ENCODE measurements at places on chromosomes 6 and 20. TPM values are rescaled to one million over a fixed set of nuclear protein-coding genes. Genes with fewer than 3 reads are reported as not detected.

DNA sequence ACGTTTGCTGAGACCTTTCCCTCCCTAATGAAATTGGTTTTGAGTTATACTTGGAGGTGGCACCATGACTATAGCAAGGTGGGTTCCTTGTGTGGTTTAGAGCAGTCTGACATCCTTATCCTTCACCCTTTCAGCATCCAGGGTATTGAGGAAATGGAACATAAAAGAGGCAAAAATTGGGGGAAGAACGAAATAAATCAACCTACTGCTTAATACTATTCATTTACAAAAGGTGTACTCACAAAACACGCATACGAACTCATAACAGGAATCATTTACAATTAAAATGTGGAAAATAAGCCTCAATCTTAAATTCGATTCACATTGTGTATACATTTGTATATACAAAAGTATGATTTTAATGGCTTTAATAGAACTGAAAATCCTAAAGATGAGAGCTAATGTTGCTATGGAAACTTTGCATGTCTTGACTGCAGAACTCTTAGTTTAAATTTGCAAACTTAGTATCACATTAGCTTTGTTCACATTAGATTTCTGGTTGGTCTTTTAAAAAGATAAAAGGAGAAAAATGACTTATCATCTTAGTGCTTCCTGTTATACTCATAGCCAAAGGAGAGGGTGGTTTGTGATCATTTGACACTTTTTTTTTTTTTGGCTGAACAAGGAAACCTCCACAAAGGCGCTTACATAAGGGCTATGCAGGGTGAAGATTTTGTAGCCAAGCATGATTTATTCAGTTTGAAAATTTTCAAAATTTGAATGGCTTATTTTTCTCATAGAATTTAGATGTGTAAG is 76.1 kb upstream of the ATXN1 start:
- DNase-seq = no peak

DNA sequence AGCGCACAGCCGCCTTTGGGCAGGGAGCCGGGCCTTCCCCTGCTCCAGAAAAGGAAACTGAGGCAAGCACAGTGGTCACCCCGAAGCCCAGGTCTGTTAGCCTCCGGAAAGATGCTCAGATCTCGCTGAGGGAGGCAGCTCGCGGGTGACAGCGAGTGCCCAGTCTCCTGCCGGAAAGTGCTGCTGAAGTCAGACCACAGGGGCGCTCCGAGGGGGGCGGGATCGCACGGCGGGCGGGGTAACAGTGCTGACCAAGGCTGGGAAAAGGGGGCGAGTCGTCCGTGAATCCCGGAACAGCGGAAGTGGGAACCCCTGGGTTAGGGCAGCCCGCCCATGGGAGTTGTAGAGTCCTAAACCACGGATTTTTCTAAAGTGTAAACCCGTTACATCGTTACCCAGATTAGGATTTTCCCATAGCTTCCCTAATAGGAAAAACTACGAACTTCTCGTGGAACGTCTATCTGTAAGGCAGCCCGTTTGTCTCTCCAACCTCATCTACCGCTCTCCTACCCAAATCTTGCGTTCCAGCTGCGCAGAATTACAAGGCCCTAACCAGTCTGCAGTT is 504 bp downstream of the VPS16 start:
- DNase-seq = peak; percentile 48

GRCh38 chr6:66418906-66419305 is 711.9 kb upstream of the EYS start:
- DNase-seq = no peak

DNA sequence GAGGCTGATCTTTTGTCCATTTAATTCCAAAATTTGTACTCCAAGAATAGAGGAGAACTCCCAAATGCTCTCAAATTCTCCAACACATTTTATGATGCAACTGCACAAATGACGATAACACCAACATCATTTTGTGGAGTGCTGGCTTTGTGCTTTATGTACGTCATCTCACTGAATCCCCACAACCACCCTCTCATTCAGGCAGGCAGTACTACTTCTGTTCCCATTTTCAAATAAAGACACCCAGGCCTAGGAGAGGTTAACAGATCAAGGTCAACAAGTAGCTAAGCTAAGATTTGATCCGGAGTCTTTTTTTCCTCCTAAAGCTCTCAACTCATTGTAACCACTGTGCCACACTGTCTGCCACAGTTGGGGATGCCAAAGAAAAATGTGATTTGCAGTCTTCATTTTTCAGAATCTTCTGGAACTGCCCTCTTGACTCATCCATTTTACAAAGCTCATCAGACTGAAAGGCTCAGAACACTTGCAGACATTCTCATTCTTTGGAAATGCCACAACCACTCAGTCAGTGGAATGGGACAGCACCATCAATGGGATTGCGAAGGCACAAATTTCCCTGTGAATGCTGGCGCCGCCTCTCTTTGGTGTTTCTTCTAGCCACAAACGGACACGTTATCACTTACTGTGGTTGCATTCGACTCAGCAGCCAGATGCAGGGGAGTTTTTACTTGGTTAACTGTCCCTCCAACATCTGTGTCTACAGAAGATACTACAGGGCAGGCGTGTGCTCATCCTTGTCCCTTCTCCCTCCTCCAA is 184.4 kb downstream of the GJA10 start:
- DNase-seq = no peak

DNA sequence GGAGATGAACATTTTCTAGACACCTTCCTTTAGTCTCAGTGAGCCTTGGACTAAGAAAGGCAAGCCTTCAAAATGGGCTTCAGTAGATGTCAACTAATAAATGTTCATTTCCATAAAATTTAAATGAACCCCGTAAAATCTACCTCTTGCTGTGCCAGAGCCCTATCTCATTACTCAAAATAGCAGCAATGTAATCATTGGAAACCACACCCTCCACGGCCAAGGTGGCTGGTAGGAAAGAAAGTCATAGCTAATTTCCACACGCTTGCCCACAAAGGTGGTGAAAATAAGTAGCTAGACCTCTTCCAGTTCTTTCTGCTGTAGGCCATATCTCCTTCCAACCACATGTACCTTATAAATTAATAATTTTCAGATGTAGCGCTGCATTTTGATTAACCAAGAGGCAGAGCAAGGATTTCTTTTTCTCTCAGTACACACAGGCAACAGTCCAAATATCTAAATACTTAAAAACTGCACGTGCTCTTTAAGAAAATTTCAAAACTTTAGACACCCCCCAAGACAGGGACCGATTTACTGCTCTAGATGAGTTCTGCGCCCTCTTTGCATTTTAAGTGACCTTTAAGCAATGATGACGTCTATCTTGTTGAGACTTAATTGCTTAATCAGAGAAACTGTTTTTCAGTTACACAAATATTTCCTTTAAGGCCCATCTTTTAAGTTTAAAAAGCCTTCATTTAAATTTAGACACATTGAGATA is 290.8 kb downstream of the ZNF217 start:
- no peak for DNase-seq

DNA sequence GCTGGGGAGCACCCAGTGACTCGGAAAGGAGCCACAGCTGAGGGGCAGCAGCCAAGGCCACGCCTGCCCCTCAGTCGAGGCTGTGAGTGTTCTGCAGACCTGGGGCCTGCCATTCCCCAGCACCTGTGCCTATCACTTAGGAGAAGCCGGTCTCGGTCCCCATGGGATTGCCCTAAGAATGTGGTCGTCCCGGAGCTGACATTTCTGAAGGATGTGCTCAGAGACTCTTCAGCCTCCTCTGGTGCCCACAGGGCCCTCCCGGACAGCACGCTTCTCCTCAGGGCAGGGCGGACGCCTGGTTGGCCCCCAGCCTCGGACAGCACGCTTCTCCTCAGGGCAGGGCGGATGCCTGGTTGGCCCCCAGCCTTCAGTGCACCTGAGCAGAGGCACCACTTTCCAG is 223.9 kb downstream of the ERMARD start:
- no peak for DNase-seq

C6orf132 gene
- polyA plus RNA-seq = 5.6 TPM

Measured in kidney (tissue), 22 donors.